ENCODE measurements at places on chromosomes 11 and 22.

DNA sequence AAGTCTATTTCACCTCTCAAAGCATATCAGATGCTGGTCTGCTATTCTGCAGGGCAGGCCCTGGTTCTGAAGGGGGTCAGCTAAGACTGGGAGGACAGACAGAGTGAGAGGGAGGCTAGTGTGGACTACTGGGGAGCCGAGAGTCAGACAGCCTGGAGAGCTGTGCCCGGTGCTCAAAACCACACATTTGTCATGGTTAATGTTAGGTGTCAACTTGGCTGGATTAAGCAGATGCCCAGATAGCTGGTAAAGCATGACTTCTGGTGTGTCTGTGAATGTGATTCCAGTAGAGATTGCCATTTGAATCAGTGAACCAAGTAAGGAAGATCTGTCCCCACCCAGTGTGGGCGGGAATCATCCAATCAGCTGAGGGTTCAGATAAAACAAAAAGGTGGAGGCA, 102.6 kb downstream of the SNX19 start:
- no peak for DNase-seq

DNA sequence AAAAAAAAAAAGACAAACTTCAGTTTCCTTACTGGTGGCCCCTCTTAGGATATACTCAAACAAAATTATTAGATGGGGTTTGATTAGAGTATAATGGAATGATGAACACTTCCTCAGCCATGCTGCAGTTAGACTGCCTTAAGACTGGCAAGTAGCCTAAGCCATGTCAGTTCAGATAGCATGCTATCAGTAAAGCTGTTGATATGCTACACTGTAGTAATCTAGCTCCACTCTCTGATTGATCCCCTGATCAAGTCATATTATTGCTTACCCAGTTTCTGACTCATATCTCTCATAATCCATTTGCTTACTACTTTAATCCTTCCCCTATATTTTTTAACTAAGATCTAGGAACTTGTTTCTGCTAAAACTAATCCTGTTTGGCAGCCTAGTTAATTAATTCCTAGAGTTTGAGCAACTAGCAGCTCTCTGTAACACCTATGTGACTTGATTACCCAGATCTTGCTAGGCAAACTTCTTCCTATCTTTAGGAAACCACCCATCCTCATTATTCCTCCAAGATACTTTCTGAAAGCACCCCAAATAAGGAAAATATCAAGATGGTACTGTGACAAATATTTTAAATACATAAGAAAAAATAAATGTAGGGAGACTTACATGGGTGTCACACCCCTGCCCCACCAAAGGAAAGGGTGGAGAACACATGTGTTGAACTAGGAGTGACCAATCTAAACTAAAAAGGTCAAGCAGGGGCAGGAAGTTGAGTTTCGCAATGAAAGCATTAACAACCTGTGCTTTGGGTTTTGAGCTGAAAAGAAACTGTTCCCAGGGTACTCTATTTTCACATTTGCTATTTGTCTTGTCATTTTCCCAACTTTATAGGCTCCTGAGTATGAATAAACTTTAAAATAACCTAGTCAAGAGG, 43.2 kb downstream of the PIK3C2A start:
- no peak for DNase-seq

DNA sequence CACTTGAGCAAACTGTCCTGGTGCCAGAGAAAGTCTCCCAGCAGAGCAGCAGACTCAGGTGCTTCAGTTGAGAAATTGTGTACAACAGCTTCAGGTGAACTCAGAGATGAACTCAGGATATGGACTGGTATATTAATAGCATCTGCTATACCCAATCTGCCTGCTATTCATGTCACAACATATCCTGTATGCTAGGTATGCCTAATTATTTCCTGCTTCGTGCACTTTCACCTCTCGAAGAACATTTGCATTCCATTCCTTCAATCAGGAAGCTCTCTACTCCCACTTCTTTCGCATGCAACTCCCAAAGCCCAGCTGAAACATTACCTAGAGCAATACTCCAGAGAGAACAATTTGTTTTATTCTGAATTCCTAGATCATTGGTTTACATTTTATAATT, 207.7 kb downstream of the KCNA4 start:
- DNase-seq: no peak

DNA sequence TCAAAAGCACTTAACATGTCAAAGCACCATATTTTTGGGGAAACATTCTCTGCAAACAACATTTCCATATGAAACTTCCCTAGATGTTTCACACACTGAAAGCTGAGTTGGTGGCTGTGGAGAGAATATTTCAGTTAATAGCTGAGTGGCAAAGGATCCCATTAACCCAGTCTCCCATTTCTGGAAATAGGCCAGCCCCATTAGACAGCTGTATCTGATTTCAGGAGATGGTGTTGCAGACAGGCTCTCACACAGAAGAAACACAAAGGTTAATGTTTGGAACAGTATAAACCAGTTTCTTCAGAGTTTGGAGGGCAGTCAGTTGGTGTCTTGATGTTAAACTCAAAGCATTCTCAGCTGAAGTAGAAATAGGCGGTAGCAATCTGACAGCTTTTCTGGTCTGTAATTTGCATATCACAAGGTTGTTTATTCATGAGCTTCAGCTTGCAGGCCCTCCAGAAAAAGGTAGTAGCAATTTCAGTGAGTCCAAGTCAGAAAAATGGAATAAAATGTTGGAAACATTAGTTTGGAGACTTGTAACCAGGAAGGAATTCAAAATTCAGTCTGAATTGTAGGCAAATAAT, 15.5 kb upstream of the ZBTB44 start:
- no peak for DNase-seq

DNA sequence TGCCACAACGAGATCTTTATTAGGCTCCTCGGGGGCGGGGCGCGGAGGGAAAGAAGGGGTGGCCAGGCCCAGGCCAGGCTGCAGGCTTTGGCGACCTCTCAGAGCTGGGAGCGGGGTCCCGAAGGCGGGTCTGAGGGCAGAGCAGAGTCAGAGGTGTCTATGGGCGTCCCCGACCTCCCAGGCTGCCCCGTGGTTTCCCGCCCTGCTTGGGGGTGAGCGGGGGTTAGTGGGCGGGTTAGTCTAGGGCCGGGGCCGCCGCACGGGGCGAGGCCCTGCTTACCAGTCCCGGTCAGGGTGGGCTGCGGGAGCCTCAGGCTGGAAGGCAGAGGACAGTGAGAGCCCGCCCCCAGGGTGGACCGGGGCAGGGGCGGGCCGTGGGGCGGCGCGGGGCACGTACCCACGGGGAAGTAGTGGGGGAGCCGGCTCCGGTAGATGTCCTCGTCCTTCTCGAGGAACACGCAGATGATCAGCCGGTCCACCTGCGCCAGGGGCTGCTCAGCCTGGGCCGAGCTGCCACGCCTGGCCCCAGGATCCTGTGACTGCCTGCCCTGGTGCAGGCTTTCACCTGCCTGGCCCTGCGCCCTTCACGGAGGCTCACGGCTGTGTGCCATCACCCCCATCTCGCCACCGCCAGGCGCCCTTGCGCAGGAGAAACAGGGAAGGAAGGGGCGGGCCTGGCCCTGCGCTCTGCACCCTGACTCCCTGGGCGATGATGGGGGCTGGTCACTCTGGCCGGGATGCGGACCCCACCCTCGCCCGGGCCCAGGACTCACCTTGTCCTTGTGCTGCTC, 12.5 kb downstream of the OTUB1 start:
- DNase-seq: no peak

DNA sequence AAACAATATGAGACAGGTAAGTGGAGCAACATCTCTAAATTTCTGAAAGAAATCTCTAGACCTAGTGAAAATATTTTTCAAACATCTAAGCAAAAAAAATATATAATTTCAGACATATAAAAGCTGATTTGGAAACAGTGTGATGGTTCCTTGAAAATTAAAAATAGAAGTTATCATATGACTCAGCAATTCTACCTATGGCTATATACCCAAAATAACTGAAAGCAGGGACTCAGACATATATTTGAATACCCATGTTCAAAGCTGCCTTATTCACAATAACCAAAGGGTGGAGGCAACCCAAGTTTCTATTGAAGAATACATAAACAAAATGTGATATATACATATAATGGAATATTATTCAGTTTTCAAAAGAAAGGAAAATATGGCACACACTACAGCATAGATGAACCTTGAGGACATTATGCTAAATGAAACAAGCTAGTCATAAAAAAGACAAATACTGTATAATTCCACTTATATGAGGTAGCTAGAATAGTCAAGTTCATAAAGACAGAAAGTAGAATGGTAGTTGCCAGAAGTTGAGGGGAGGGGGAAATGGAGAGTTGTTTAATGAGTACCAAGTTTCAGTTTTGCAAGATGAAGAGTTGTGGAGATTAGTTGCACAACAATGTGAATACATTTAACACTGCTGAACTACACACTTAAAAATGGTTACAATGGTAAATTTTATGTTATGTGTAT, 300.4 kb downstream of the TTC28 start:
- no peak for DNase-seq

DNA sequence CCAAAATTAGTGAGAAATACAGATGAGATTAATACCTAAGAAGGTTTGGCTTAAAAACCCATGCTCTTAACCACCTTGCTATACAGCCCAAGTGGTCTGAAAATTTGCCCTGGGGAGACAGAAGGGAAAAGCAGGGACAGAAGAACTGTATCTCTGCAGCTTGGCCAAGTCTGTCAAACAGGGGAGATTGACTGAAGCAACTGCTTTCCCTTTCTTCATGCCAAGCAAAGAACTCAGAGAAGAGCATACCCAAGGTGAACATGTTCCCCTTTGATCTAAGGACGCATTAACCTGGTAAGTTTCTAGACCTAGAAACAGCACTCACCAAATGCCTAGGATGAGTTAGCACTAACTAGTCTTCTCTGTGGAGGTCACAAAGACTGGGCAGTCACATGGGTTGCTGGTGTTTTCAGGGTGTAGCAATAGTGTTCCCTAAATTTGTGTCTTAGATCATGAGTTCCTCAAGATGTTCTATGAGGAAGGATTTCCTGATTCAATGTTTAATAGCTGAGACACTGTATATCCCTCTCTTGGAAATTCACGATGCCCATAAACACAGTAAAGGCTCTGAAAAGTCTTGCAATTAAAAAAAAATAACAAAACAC, 75.6 kb upstream of the GRAMD1B start:
- no peak for DNase-seq

DNA sequence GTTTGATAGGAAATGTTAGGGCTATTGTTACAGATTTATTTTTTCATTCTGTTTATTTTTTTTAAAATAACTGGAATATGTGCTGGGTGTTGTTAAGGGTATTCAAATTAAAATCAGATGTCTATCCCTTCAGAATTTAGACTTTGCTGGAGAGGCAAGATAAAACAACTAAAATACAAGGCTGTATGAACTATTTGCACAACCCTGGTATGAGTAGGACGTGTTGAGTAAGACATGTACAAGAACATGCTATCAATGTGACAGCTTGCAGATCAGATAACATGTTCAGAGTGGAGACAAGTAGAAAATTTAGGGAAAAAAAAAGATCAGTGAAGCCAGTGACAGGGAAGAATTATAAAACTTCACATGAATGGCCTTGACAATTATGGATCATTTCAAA, 853.5 kb downstream of the METTL15 start:
- no peak for DNase-seq
